Activated CD4-positive, alpha-beta T cell treated with anti-CD3 and anti-CD28 coated beads, Interleukin-2, amount 50 U/mL, for 16 hours (primary cell): ENCODE measurements at places on chromosomes 3 and 15.

DNA sequence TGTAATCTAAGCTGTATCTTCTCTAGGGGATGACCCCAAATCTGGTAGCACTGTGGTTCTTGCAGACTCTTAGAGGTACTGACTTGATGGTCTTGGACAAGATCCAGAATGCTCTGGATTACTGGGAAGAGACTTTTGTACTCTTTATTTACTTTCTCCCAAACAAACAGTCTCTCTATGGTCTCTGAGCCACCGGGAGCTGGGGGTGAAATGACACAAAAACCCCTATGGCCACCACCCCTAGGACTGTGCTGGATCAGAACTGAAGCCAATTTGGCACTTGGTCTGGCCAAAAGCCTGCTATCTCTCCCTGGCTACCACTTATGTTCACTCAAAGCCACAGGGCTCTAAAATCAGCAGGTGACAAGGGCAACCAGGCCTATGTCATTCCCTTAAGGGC is 50.2 kb upstream of the SI start:
- no peak for DNase-seq

GRCh38 chr15:64843991-64844390 is 2.3 kb downstream of the PLEKHO2 start:
- DNase-seq, result no peak

GRCh38 chr3:52373676-52374075 is 57.6 kb downstream of the DNAH1 start:
- DNase-seq, result no peak

GRCh38 chr15:65044724-65045481 is at the start of gene SLC51B:
Gene SLC51B (plus strand): TSS chr15:65045387. CDS start chr15:65050005, 4,618 bp downstream.
- DNase-seq, result no peak

DNA sequence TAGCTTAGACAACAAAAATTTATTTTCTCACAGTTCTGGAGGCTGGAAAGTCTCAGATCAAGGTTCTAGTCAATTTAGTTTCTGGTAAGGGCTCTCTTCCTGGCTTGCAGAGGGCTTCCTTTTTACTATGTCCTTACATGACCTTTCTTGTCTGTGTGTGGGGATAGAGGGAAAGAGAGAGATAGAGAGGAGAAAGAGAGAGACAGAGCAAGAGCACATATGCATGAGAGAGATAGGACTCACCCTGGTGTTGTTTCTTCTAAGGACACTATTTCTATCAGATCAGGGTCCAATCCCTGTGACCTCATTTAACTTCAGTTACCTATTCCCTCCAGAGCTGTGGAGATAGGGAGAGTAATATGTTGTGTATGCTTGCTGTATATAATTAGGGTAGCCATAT is 44.9 kb upstream of the TEX9 start:
- no peak for DNase-seq

- peak; percentile 49 for DNase-seq
Measured at GRCh38 chr3:11724615-11725339, 81.1 kb upstream of the VGLL4 start.
